Umbilical cord (tissue), 2 donors: ENCODE measurements at places on chromosomes 3 and 15. TPM values are rescaled to one million over a fixed set of nuclear protein-coding genes. Genes with fewer than 3 reads are reported as not detected.
A peak's percentile ranks its signal among the peaks of the same experiment; 100 is the strongest.

The TBL1XR1 gene
- 134 TPM for total RNA-seq

The TGM5 gene
- total RNA-seq: 13.7 TPM

The FHIT gene
- 7.9 TPM for total RNA-seq

The IGSF11 gene
- total RNA-seq: 7.7 TPM

The ZMYND10 gene
- 5.3 TPM for total RNA-seq

The EHHADH gene
- 7.7 TPM for total RNA-seq

The MAGI1 gene
- total RNA-seq: 34.7 TPM

The ARPIN gene
- total RNA-seq: 16.6 TPM

The PATL2 gene
- 0.72 TPM for total RNA-seq

- no peak for DNase-seq
Measured at GRCh38 chr3:62870321-62870720, 4.9 kb downstream of the CADPS start.

DNA sequence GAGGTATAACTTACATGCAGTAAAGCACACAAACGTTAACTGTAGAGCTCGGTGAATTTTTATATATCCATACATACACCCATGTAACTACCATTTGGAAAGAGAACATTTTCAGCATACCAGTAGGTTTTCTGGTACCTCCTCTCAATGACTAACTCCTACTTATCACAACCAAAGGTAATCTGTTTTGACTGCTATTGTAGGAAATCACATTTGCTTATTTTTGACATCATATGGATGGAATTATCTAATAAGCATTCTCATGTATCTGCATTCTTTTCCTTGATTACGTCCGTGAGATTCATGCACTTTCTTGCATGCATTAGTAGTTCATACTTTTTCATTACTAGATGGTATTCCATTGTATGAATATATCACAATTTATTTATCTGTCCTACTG is 76.8 kb downstream of the CSNK1G1 start:
- no peak for DNase-seq

DNA sequence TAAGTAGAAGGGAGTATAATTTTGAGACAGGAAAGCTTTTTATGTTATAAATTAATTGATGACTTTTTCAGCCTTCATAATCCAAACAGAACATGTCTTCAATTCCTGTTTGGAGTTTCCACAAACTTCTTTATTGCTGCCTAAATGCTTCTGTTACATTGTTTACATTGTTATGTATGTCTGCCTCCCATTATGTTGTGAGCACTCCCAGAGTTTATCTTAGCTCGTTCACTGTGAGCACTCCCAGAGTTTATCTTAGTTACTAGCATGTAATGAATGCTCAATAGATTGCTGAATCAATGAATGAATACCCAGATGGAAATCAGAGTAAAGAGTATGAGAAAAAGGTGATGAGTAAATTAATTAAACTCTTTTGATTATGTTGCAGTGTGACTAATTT is 1178.0 kb downstream of the ROBO1 start:
- no peak for DNase-seq

- no peak for DNase-seq
Measured at GRCh38 chr15:85579957-85580694, 199.7 kb downstream of the AKAP13 start.

DNA sequence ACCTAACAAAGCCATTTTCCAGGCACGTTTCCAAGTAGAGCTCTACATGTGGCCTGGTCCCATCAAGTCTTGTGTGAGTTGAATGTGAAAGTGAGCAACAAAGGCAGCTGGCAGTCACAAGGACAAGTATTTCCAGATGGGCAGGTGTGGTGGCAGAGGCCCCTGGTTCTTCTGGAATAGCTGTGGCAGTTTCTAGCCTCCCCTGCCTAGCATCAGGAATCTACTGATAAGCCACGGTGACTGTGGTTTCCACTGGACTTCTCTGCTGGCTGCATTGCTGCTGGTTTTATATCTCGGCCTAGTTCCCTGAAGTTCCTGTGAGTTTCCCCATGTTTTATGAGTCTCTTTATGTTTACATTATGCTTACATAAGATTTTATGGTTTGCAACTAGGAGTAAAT is 117.7 kb downstream of the GOLIM4 start:
- peak; percentile 28 for DNase-seq

DNA sequence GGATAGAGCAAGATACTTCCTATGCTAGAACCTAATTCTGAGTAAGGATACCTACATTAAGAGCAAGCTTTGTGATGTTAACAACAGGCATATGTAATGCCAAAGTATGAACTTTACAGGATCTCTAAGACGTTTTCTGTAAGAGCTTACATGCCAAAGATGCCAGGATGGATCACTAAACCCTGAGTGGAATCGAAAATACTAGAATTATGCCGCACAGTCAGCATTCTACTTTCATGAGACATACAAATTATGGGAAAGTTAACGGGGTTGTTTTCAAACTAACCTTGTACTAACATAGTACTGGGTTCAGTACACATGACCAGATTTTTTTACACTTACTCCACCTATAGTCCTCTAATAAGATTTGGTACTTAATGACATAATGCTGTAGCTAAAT is 55.1 kb downstream of the AAGAB start:
- no peak for DNase-seq

GRCh38 chr15:26298659-26299170 is 435.6 kb upstream of the ATP10A start:
- peak; percentile 24 for DNase-seq

- DNase-seq: peak; percentile 78
Measured at GRCh38 chr15:40274350-40275274, 8.3 kb downstream of the ANKRD63 start.

- DNase-seq: no peak
Measured at GRCh38 chr3:56681984-56682461, 1.0 kb downstream of the TASOR start.

GRCh38 chr3:46829699-46830208 is 33.5 kb downstream of the MYL3 start:
- no peak for DNase-seq

DNA sequence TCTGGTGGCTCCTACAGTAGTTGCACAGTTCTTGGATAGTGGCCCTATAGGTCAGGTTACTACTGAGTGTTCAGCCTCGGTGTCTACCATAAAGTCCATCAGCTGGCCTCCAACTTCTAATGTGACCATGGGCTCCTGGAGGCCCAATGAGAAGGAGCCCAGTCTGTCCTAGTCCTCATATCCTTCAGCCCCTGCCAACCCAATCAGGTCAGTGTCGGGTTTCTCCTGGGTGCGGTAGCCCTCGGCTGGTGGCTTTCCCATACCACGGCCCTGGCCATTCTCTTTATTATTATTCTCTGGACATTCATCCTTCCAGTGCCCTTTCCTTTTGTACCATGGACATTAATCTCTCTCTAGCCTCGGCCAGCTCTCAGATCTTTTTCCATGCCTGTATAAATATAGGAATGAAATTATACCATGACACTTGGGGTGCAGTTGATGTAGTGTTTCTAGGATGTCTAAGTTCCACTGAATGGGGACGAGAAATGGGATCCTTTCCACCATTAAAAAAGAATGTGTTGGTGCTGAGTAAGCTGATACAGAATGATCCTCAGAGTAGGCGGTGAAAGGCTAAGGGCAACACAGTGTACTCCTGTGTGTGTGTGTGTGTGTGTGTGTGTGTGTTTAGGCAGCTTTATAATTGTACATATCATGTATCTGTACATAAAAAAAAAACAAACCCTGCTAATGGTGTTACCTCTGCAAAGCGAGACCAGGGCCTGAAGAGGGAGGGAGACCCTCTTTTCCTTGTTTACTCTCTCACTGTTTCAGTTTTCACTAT is 19.3 kb upstream of the NOX5 start:
- no peak for DNase-seq

DNA sequence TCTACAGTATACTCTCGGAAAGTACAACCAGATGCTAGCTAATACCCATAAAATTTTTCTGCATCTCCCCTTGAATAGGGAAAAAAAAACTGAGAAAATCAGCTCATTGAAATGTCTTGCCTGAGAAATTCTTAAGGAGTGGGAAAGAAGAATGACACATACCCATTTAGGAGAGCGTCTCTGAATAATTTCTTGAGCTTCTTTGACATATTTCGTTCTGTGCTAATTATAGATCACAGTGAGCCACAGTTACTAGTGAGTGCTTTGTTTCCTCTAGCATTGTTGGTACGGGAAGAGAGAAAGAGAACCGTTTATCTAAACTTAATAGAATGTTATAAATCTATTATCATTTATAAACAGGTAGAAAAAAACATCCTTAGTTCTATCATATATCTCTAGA is 588.4 kb downstream of the UNC13C start:
- peak; percentile 63 for DNase-seq

DNA sequence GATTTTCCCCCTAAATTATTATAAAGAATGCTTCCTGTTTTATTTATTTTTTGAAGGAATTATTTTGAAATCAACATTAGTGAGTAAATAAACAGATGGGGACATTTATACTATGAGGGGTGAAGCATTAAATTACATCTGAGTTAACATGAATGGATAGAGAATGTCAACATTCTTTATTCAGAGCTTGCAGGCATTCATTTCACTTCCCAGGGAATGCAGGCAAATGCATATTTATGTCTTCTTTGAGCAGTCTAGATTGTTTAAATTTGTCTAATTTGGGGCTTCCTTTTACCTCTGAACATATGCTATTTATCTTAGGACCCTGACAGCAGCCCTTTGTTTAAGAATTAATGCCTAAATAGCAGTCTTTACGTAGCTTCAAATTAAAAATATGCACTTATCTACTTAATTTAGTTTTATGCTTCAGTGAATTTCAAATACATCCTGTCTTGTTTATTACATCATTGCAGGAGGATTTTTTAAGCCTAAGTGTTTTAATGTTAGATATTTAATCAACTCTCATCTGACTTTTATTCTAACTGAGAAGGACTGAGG is 630.5 kb upstream of the LMCD1 start:
- DNase-seq: no peak

GRCh38 chr3:17074559-17074958 is 189.8 kb downstream of the PLCL2 start:
- no peak for DNase-seq

- no peak for DNase-seq
Measured at GRCh38 chr15:78243491-78243941, 9.2 kb upstream of the ACSBG1 start.

- DNase-seq: peak; percentile 8
Measured at GRCh38 chr15:80693682-80694610, 1.2 kb upstream of the ABHD17C start.

DNA sequence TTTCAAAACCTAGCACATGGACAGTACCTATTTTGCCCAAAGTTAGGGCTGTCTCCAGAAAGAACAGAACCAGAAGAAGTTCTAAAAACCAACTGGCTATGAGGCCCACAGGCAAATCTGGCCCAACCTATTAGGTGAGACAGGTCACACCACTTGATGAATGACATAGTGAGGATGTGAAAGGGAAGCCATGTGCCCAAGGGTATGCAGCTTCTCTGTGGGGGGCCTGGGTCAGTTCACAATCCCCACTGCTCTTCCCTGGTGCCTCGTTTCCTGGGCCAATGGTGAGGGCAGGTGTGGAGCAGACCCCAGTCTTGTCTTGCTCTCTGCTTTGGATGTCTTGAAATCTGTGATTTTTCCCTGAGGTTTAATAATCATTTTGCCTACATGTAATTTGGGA is 8.9 kb downstream of the INSYN1 start:
- no peak for DNase-seq

GRCh38 chr3:184604615-184605290 is 43.2 kb downstream of the EPHB3 start:
- DNase-seq: no peak

- no peak for DNase-seq
Measured at GRCh38 chr3:16844791-16845190, 40.0 kb upstream of the PLCL2 start.

DNA sequence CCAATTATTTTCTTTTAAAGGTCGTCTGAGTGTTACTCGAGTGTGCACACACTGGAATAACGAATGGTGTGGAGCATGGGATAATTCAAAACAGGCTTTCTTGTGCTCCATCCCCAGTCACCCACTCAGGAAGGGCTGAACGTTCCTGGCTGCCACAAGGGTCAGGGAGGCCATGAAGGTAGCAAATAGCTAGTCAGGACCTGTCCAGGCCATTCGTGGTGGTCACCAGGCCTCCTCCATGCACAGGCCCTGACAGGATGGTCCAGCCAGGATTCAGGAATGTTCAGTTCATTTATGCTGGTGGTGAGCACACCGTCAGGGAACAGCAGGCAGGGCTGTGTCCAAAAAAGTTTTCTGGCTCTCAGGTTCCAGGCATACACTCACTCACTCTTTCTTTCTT is 11.7 kb upstream of the NR2E3 start:
- no peak for DNase-seq

DNA sequence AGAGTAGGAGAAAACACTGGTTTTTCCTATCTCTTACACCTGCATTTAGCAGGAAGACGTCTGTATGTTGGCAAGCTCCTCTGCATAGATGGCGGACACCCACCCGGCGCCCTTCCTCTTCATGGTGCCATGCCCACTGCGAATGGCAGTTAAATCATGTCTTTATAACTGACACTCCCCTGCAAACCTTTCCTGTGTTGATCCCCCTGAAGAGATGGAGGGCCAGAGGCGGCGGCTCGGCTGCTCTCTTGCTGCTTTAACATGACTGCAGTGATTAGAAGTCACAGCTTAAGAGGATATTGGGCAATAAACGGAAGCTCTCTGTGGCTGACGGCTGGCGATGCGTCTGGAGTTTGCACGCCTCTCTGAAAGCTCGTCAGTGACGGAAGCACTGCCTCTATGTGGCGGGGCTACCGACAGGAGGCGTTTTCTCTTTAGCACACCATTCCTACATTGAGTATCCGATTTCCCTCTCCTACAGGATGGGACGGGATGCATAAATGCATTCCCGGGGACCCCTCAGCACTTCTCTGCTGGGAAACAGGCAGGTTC is 25.5 kb upstream of the SNRPA1 start:
- DNase-seq: peak; percentile 72

- DNase-seq: no peak
Measured at GRCh38 chr15:67266870-67267269, 12.3 kb downstream of the IQCH start.

- DNase-seq: peak; percentile 92
Measured at GRCh38 chr15:60660290-60661051, 181.5 kb upstream of the ICE2 start.

DNA sequence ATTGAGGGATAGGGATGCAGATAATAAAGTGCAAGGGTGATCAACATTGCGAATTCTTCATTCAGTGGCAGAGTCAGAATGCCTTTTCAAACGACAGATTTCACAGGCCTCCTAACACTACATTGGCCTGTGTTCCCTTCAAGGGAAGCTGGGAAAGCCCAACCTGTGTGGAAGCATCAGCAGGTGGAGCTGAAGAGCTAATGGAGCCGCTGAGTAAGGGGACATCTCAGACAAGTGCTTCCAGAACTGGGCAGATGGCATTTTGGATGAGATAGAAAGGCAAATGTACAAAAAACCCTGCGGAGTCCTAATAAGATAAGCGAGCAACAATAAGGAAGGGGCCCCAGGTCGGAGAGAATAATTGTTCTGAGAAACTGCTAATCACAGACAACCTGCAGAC is 8.5 kb upstream of the SLC24A5 start:
- DNase-seq: no peak

- no peak for DNase-seq
Measured at GRCh38 chr3:25727316-25727715, 55.9 kb downstream of the NGLY1 start.

DNA sequence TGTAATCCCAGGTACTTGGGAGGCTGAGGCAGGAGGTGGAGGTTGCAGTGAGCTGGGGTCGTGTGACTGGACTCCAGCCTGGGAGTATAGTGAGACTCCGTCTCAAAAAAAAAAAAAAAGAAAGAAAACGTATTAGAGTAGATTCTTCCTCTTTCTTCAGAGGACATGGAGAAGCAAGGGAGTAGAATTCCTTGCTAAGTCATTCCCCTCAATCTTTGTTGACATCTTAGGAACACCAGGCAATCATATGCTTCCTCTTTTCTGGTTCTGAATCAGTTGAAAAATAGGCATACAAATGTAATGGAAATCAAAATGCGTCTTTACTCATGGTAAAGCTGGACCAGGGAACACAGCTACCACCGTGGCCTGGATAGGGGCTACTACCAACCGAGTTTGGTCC is 38.3 kb upstream of the ATOSA start:
- no peak for DNase-seq
